Ascending aorta (tissue), 2 donors: ENCODE measurements at places on chromosomes 6 and 20. TPM values are rescaled to one million over a fixed set of nuclear protein-coding genes. Genes with fewer than 3 reads are reported as not detected.

DNA sequence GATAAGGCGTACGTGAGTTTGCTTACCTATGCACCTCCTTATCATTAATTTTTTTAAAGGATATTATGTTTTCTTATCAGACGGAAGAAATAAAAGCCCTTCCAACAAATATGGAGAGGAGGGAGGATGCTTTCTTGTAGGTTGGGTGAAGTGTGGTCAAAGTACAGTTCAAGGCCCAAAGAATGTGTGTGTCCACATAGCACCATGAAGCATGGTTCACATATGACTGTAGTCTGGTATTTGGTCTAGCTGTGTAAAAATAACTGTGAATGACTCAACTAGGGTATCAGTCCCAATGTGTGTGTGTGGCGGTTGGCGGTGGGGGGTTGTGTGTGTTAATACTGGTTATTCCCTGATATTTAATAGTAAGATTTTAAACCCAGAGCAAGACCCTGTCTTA is 212.7 kb downstream of the TMEM242 start:
- no peak overlapping the region for H3K4me3 ChIP-seq
- H3K36me3 ChIP-seq = peaks cover 8% of the 10 kb centered on the region
- no peaks in the 10 kb centered on the region for H3K27me3 ChIP-seq
- DNase-seq = no peak

GRCh38 chr20:35116258-35116657 is 23.7 kb upstream of the TRPC4AP start:
- DNase-seq = no peak
- no peak overlapping the region for H3K4me3 ChIP-seq
- H3K27ac ChIP-seq = peak overlapping the region; percentile 48
- no peaks in the 10 kb centered on the region for H3K27me3 ChIP-seq

GRCh38 chr20:56839786-56840185 is 210.7 kb downstream of the TFAP2C start:
- H3K4me3 ChIP-seq = no peak overlapping the region
- DNase-seq = no peak
- no peak overlapping the region for H3K27ac ChIP-seq
- H3K27me3 ChIP-seq = no peaks in the 10 kb centered on the region

GRCh38 chr6:137641474-137642077 is 147.4 kb upstream of the OLIG3 start:
- peak; percentile 77 for DNase-seq
- no peak overlapping the region for H3K4me3 ChIP-seq
- H3K27me3 ChIP-seq = no peaks in the 10 kb centered on the region

Gene MUC21
- total RNA-seq = not detected

Gene METTL24
- 2.0 TPM for total RNA-seq

DNA sequence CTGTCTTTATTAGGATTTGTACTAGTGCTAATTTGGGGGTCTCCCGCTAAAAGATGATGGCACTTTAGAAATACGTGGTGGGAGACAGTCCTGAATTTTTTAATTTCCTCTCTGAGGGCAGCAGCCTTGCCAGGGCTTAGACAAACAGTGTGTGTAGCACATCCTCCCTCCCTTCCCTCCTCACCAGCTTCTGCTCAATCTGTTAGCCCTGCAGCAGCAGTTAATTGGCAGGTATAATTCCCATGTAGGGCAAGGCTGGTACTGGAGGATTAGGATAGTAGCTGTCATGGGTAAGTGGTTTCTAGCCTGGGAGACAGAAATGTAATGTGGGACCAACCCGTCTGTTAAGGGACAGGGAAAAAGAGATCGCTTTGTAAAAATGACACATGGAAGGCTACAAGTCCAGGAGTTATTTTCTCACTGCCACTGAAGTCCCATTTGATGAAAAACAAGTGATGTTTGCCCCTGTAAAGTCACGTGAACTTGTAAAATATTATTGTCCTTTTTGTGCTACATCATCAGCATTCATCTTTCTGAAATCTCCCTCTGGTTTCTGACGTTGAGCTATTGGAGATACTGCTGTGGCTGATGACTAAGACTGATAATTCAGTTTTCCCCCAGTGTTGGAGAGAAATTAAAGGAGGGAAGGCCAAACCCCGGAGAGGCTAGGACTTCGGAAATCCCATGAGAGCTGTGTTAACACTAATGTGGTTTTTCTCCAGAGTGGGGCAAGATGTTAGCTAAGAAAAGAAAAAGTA is 40.6 kb downstream of the CTNNBL1 start:
- H3K27me3 ChIP-seq = no peaks in the 10 kb centered on the region
- peaks cover 24% of the 10 kb centered on the region for H3K36me3 ChIP-seq

Gene GJA1
- 85.0 TPM for total RNA-seq

Gene PNPLA1
- not detected for total RNA-seq

GRCh38 chr20:58647162-58647795 is 3.8 kb upstream of the STX16 start:
- H3K36me3 ChIP-seq = no peaks in the 10 kb centered on the region
- peak overlapping the region; percentile 85 for H3K27ac ChIP-seq
- DNase-seq = no peak
- H3K27me3 ChIP-seq = no peaks in the 10 kb centered on the region
- H3K4me3 ChIP-seq = no peak overlapping the region
